ENCODE measurements at places on chromosomes 7 and 10.

- no peak for DNase-seq
Observed at GRCh38 chr7:135964791-135965190, 12.4 kb downstream of the MTPN start.

GRCh38 chr10:42926843-42927242 lies 144.2 kb downstream of the BMS1 start:
- no peak for DNase-seq

DNA sequence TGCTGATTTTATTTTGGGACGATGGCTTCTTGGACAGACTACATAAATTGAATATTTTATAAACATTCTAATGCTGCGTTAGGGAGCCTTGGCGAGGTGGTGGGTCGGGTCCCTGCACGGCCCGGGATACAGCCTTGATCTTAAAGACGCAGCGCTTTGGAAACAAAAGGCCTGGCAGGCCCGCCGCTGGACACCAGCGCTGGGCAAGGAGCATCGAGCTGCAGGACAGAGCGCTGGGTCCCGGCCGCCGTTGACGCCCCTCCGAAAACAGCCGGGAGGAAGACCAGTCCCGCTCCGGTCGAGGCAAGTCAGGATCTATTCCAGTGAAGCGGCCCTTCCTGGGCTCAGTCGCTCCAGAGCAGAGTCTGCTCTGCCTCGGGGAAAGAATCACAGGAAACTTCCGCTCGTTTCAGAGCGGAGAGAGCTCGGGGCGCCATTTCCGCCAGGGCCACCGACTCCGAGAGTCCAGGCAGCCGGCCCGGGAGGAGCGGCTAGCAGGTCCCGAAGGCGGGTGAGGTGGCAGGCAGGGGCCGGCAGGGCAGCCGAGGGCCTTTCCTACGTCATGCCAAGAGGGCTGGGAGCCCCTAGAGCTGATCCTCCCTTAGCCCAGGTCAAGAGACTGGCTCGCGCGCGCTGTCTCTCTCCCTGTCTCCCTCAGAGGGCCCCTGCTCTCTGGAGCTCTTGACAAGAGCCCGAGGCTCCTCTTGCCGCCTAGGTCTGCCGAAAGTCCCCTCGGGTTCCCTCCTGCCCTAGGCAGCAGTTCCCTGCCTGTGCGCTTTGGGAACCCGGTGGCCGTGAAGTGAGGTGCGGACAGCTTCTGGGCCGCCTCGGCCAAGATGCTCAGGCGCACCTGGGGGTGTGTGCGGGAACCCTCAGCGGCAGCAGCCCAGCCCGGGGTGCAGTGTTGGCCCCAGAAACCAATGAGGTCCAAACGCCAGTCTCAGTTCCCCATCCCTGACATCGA lies 1.4 kb upstream of the DRGX start:
- no peak for DNase-seq

DNA sequence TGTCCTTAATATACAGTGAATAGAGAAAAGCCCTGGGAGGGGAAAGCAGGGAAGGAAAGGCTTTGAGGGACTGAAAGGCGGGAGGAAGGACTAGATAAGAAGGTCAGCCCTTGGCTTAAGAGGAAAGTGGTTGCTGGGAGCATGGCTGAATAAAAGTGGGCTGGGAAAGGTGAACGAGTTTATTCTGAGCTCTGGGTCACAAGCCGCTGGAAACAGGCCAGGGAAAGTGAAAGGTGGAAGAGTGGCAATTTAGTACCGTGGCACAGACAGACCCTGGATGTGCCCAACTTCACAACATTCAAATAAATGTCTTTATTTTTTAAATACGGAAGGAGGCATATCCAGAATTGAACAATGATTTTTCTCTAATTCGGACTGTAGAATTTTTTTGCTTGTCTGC lies 39.7 kb downstream of the TAC1 start:
- no peak for DNase-seq

- no peak for DNase-seq
Observed at GRCh38 chr7:120869700-120870099, 11.8 kb upstream of the TSPAN12 start.

DNA sequence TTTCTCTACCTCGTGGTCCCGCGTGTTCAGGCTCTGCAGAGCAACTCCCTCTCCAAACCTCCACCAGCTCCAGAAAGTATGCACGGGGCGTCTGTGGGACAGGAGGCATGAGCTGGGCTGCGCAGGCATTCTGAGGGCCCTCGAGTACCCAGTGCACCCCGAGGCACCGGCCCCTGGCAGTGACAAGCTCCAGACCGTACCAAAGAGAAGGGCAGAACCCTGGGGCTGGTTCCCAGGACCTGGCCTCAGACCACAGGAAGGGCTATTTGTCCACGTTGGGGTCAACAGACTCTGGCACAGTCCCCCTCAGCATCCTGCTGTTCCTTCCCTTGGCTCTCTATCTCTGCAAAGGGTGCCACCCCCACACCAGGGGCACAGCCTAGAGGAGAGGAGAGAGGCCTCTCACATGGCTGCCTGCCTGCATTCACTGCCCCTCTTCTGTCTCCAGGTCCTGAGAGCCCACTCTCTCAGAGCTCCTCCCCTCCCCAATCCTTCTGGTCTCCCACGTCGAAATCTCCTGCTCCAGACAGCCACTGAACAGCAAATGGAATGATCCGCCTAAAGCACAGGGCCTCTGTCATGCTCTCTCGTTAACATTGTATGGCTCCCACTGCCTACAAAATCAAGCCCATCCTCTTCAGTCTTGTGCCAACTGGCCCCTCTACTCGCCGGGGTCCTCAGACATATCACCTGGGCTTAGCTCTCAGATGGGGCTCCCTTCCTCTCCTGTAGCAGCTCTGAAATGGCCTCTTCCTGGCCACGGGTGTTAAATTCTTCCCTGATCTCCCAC lies 96.3 kb downstream of the OAT start:
- DNase-seq = no peak
